Esophagus muscularis mucosa (tissue), 4 donors: ENCODE measurements at places on chromosomes 12 and 14.
A peak's percentile ranks its signal among the peaks of the same experiment; 100 is the strongest.

DNA sequence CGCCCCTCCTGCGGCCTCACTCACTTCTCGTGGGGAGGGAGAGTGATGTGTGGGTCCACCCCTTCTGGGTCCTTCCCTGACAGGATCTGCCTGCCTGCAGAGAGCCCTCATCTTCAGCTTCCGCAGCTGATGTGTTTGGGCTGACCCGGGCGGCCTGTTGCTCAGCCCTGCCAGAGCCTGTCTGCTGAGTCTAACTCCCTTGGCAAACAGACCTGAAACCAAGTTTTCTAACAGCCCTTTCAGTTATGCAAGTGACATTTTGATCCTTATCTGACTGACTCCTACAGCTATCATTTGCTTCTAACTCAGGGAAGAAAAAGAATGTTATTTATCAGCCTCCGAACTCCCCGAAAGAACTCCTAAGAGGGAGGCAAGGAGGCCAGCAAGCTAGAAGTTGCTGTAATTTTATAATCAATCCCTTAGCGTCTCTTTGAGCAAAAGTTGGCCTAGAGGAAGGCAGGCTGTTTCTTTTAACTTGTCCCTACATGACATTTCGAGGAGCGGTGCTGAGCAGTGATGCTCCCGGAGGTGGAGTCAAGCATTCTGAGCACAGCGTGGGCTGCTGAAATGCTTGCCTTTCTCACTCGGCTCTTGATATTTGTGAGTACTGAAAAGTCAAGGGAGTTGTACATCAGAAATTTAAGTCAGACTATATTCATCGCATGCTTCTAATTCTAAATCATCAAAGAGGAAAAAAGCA, 31.5 kb upstream of the CACNA2D4 start:
- H3K27me3 ChIP-seq = no peaks in the 10 kb centered on the region
- peaks cover 37% of the 10 kb centered on the region for H3K4me1 ChIP-seq
- H3K4me3 ChIP-seq = no peak overlapping the region
- peak; percentile 91 for DNase-seq
- H3K36me3 ChIP-seq = peaks cover 39% of the 10 kb centered on the region

- H3K27me3 ChIP-seq = no peaks in the 10 kb centered on the region
- DNase-seq = no peak
- H3K27ac ChIP-seq = no peak overlapping the region
- H3K4me1 ChIP-seq = no peaks in the 10 kb centered on the region
- no peak overlapping the region for H3K4me3 ChIP-seq
Observed at GRCh38 chr12:40310211-40310610, 85.4 kb downstream of the LRRK2 start.

DNA sequence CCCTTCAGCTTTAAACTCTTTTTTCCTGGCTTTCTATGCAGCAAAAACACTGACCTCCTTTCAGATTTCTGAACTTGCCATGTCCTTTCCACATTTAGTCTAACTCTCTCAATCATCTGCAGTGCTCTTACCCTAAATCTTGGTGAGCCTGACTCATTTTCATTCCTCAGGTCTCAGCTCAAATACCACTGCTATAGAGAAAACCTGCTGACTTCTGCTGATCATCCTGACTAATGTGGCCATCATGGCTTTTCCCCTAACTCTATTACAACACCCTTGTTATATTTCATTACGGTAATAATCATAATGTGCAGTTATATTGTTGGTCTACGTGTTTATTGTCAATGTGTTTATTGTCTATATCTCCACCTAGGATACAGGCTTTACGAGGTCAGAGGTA, 207.3 kb upstream of the OR4E1 start:
- H3K4me3 ChIP-seq = no peak overlapping the region
- no peaks in the 10 kb centered on the region for H3K4me1 ChIP-seq
- no peaks in the 10 kb centered on the region for H3K36me3 ChIP-seq
- DNase-seq = no peak
- no peaks in the 10 kb centered on the region for H3K27me3 ChIP-seq

- H3K4me3 ChIP-seq = peak overlapping the region; percentile 35
- peaks cover 12% of the 10 kb centered on the region for H3K27me3 ChIP-seq
- peaks cover 18% of the 10 kb centered on the region for H3K4me1 ChIP-seq
- DNase-seq = no peak
- H3K27ac ChIP-seq = no peak overlapping the region
- H3K36me3 ChIP-seq = no peaks in the 10 kb centered on the region
Observed at GRCh38 chr12:132285991-132286681, 43.3 kb downstream of the GALNT9 start.

DNA sequence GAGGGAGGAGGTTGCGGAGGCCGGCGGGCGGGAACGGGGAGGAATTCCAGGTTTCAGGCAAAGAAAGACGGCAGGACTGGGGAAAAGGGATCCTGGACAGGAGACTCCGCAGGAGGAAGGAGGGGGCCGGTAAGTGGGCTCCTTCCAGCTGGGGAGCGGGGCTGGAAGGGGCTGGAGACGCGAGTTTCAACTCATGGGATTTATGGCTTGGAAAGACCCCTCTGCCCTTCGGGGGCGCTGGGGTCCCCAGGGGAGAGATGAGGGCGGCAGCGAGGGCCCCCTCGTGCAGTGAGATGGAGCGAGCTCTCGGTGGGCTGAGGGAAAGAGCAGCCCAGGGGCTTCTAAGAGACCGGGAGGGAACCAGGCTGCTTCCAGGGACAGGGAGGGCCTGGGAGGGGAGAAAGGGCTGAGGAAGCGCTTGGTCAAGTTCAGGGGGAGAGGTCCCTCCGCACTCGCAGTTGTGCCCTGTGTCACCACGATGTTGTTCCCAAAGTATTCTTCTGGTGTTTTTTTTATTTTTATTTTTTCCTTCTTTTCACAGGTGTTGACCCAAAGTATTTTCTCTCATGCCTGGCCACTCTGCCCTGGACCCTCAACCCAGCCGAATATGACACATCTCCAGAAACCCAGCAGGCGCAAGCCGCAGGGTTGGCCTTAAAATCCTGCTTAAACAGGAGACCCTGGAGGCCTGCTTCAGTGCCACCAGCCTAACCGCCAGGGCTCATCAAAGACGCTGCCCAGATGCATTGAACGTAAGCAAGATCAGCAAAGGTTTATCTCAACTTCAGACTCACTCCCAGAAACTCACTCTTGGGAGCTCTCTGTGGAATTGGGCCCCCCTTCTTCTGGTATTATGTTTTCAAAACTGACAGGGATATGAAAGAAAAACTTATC, 16.1 kb downstream of the TNFAIP2 start:
- peaks cover 24% of the 10 kb centered on the region for H3K4me1 ChIP-seq
- H3K27me3 ChIP-seq = peaks cover 48% of the 10 kb centered on the region
- no peak for DNase-seq
- peak overlapping the region; percentile 45 for H3K4me3 ChIP-seq
- H3K27ac ChIP-seq = peak overlapping the region; percentile 56

GRCh38 chr12:25853316-25854095, 105.0 kb upstream of the RASSF8 start:
- no peak overlapping the region for H3K27ac ChIP-seq
- no peaks in the 10 kb centered on the region for H3K36me3 ChIP-seq
- no peaks in the 10 kb centered on the region for H3K4me1 ChIP-seq

- no peak overlapping the region for H3K27ac ChIP-seq
- no peak overlapping the region for H3K4me3 ChIP-seq
- H3K36me3 ChIP-seq = no peaks in the 10 kb centered on the region
- no peaks in the 10 kb centered on the region for H3K27me3 ChIP-seq
Observed at GRCh38 chr14:61876362-61877034, 114.3 kb downstream of the SNAPC1 start.

DNA sequence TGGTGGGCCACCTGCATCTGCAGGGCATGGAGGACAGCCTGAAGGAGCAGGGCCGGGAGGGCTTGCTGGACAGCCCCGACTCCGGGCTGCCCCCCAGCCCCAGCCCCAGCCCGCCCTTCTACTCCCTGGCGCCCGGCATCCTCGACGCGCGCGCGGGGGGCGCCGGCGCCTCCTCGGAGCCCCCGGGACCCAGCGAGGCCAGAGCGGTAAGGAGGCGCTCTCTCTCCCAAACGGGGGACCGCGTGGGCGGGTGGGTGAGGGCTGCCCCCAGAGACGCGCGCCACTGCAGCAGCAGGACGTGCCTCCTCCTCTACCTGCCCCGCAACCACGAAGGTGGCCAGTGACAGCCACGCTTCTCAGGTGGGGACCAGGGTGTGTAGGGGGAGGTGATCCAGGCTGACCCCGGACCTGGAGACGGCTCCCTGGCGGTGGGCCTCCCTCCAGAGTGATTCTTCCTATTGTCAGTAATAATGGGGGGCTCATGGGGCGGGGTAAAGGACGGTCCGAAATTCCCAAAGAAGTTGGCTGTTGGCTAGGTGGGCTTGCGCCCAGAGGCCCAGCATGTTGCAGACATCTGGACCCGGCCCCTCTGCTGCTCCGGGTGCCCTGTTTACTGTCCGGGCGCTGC, 652 bp downstream of the RFLNA start:
- peaks cover 6% of the 10 kb centered on the region for H3K27me3 ChIP-seq
- H3K4me1 ChIP-seq = peaks cover 14% of the 10 kb centered on the region
- H3K4me3 ChIP-seq = peak overlapping the region; percentile 49
- no peaks in the 10 kb centered on the region for H3K36me3 ChIP-seq
- no peak overlapping the region for H3K27ac ChIP-seq
- DNase-seq = no peak
